Heart right ventricle (tissue), 16 donors: ENCODE measurements at places on chromosomes 3 and 15.

GRCh38 chr15:82807920-82808633, 1.4 kb upstream of the WHAMM start:
- no peak for DNase-seq

- DNase-seq: no peak
These were observed 554.0 kb downstream of the NSUN3 start for GRCh38 chr3:94616833-94617232.

- DNase-seq: peak; percentile 78
These were observed at the start of gene CFAP44 for GRCh38 chr3:113441051-113441770. TSS of gene CFAP44 (minus strand) at chr3:113441493. CDS start at chr3:113433664, 7,829 bp downstream.

GRCh38 chr15:38954090-38954489, 389.5 kb upstream of the RASGRP1 start:
- no peak for DNase-seq

- DNase-seq: no peak
These were observed 126.0 kb downstream of the ZNF609 start for GRCh38 chr15:64586259-64586870.

- DNase-seq: no peak
These were observed 26.3 kb downstream of the MRPS11 start for GRCh38 chr15:88493844-88494243.

DNA sequence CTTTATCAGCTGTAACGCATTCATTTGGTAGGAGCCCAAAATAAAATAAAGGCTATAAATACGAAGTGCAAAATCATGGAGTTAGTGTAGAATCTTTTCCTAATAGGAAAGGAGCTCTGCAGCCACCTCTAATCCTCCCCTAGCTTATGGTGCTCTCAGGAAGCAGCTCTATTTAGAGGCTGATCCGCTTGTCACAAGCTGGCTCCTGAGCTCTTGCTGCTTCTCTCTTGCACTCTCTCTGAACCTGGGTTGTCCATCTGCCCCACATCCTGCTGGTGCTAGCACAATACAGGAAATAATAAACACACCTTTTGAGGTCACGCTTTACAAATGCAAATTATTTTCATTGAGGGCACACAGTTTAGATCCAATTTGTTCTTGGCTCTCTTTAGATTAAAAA, 37.3 kb upstream of the BFSP2 start:
- no peak for DNase-seq

GRCh38 chr15:63395730-63396151, 14.1 kb upstream of the CA12 start:
- no peak for DNase-seq

DNA sequence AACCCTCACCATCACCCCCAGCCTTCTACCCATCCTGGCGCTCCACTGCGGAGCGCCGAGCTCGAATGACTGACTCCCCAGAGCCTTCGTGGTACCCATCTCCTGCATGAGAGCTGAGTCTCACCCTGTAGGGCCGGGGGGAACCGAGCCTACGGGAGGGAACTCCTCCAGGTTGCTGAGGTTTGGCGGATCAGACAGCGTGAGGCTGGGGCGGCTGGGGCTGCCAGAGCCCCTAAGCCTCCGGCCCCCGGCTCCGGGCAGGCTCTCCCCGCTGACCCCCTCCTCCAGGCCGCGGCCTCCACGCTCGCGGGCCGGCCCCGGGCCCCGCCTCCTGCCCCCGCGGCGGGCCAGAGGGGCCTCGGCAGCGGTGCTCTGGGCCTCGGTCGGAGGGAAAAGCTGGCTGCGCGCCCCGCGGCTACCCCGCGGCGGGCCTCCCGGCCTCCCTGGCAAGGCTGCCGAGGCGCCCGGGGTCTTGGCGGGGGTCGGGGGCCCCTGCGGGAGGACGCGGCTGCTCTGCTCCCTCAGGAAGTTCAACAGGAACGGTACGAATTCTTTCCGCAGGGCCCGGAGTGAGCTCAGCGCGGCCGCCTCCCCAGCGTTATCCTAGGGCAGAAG, 643 bp downstream of the CDAN1 start:
- DNase-seq: peak; percentile 50

DNA sequence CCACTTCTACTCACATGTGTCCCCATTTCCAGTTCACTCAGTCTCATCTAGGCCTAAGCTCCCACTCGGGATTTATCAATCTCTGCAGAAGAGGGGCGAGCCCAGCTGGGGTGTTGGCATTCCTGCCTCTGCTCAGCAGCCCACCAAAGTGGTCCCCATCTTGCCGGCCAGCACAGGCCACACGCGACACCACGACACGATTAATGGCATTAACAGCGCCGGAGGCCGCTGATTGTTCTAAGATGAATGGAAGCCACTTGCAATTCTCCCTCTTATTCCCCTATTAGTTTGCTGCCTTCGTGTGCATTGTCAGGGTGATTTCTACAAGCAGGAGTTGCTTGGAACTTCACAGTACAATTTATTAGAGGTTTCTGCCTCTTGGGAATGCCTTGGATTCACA, 477.3 kb downstream of the SHQ1 start:
- no peak for DNase-seq

DNA sequence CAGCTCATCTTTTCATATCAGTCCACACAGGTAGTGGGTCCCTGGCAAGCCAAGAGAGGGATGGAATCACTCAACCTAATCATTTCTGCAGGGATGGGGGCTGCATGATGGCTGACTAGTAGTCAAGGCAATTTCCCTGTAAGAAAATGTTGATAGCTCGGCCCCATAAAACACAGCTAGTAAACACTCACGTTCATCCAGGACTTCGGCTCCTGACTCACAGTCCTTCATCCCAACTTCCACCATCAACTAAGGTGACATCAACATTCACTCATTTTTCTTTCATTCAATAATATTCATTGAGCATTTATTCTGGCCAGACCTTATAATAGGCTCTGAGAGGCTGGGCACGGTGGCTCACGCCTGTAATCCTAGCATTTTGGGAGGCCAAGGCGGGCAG, 4.4 kb upstream of the ACAP2 start:
- no peak for DNase-seq

- DNase-seq: no peak
These were observed 176.0 kb upstream of the BCHE start for GRCh38 chr3:166013073-166013679.

GRCh38 chr3:187662848-187663409, 7.3 kb downstream of the SST start:
- no peak for DNase-seq

GRCh38 chr3:79597709-79598108, 170.1 kb downstream of the ROBO1 start:
- DNase-seq: no peak

- DNase-seq: peak; percentile 52
These were observed 162.9 kb downstream of the ITPR1 start for GRCh38 chr3:4656059-4656458.
